NCI-H748 treated with DMSO at 0.1 percent for 48 hours (cell line): ENCODE measurements at places on chromosomes 7 and 10.
A peak's percentile ranks its signal among the peaks of the same experiment; 100 is the strongest.

DNA sequence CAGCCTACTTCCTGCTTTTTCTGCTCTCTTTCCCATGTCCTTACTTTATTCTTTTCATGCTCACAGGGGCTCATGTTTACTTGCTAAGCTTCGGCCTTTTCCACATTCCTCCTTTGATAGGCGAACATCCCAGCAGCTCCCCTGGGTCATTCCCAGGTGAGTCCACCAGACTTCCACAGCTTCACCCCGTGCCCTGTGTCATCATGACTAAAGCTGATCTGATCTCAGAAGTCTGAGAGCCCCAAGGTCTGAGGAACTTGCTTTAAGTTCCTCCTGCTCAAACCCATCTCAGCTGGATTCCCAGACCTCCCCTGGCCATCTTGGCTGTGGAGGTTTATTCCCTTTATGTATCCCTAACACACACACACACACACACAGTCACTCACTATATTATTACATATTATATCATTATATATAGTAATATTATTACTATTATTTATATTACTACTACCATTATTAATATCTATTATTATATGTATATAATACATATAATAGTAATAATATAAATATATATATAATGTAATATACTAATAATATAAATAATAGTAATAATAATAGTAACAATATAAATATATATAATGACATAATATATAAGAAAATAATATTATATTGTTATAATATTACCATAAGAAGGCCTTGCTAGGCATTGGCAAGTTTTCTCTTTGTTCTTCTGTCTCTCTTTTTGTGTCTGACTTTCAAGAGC lies 295.9 kb downstream of the PTEN start:
- DNase-seq: no peak

DNA sequence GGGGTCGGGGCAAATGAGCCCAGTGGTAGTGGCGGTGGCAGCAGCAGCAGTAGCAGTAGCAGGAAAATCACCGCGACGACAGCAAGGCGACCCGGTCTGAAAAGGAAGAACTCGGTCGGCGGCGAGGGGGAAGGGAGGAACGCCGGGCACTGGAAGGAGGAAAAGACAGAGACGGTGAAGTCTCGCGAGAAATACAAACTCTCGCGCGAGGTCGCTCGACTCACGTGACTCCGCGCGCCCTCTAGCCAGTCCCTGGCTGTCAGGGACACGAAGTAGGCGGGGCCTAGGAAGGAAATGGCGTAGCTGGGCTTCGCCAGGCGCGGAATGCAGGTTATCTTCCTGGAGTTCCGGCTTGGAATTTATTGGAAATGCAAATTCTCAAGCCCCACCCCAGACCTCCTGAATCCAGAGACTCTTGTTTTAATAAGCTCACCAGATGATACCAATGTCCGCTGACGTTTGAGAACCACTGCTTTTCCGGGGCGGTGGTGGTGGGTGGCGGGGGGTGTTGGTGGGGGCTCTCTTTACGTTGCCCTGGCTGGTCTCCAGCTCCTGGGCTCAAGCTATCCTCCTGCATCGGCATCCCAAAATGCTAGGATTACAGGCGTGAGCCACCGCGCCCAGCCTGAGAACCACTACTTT lies at the start of gene SMNDC1:
SMNDC1 (minus strand) TSS at position 141 of the 642 bp plus-strand sequence. CDS start 1,333 bp downstream, outside the sequence.
- peak; percentile 85 for DNase-seq

GRCh38 chr7:16115374-16115773 lies 306.0 kb downstream of the CRPPA start:
- DNase-seq: no peak

- no peak for DNase-seq
Observed at GRCh38 chr10:23095966-23096801, 805 bp downstream of the MSRB2 start.

DNA sequence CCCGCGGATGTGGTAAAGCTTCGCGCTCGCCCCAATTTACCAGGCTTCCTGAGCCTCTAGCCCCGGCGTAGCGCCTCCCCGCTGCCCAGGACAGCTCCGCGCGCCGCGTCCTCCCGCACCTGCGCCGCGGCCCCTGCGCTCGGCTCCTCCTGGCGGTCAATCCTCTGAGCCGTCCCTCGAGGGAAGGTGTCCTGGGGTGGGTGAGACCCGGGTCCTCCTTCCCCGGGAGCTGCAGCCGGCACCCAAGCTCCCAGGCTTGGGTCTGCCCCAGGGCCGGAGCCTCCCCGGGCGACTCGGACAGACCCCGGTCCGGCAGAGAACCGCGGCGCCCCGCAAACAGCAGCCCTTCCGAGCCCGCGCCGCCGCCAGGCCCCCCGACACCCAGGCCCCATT lies 512 bp downstream of the OSBPL3 start:
- DNase-seq: peak; percentile 28

- DNase-seq: no peak
Observed at GRCh38 chr10:122974543-122975064, 5.6 kb upstream of the PSTK start.

- peak; percentile 16 for DNase-seq
Observed at GRCh38 chr7:104848138-104848990, 165.6 kb upstream of the KMT2E start.

GRCh38 chr10:69480068-69480412 lies 28.8 kb downstream of the TSPAN15 start:
- no peak for DNase-seq

GRCh38 chr7:112970771-112971170 lies 115.9 kb downstream of the GPR85 start:
- no peak for DNase-seq

DNA sequence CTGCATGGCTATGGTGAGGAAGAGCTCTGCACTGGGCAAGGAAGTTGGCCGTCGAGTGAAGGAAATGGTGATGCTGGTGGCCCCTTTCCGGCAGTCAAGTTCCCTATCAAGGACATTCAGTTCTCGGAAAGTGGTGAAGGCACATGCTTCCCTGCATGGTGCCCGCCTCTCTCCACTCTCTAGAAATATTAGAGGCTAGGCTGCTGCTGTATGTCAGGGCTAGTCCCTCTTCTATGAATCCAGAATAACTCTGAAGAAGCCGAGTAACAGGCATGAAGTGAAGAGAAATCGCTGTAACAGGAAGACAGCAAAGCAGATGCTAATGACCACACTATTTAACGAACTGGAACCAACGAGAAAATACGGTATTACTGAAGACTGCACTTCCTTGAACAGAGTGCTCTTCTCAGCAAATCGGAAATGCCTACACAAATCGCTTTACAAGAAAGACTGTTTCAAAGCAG lies 5.4 kb downstream of the IDI1 start:
- no peak for DNase-seq

DNA sequence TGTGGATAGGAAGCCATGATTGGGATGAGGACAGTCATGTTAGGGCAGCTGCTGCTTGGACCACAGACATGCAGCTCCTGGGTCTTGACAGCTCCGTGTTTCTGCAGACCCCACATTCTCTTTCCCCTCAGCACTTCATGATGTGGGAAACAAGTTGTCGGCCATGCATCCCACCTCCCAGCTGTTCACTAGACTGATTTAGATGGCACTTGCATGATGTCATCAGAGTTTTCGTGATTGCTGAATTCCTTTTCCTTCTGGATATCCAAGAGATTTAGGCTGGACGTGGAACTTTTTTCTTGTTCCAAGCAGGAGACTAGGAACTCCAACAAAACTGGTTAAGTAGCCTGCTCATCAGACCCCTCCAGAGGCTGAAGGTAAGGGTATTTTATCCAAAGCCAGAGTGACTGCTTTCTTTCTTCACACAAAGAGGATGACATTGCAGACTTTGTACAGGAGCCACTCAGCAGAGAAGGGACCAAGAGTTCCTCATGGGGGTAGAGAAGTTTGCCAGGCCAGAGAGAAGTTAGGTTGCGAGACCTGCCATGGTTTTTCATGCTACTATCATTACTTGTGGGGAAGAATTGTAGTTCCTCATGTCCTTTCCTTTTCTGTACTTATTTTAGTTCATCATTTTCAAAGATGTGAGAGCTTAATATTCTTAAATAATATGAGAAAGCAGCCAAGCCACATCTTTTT lies 117.7 kb upstream of the GJD4 start:
- DNase-seq: no peak

DNA sequence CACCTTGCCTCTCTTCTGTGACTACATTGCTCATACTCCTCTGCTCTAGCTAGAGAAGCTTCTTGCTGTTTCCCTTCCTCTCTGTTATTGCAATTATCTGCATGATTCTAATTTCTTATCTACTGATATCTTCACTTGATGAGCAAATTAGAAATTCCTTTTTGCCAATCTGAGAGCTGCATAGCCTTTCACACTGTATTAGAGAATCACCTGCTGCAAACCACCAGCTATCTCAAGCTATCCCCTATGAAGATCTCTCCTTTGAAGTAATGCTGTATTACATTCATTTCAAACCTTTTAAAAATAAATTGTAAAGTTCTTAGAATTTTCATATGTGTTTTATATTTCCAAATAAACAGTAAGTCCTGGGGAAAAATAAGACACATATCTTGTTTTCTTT lies 89.0 kb upstream of the ZNF804B start:
- no peak for DNase-seq

- peak; percentile 80 for DNase-seq
Observed at GRCh38 chr7:111486472-111487142, 75.7 kb downstream of the IMMP2L start.

GRCh38 chr7:113119429-113119828 lies 1.1 kb upstream of the SMIM30 start:
- no peak for DNase-seq

- no peak for DNase-seq
Observed at GRCh38 chr10:71297343-71297742, 21.7 kb upstream of the SLC29A3 start.

- DNase-seq: no peak
Observed at GRCh38 chr10:1123198-1123597, 67.0 kb downstream of the WDR37 start.

DNA sequence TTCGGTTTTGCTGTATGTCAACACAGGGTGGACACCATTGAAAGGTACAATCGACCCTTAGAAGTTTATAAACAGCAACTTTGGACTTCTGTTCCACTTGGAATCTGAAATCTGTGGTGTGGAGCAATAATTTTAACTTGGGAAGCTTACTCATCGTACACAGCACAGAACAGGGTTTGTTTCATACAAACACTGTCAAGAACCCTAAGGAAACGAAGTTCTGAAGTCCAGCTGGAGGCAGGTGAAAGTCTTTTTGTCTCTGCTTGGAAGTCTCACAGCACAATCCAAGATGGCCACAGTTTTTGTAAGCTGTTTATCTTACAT lies 31.5 kb downstream of the NMT2 start:
- DNase-seq: no peak

GRCh38 chr7:142788303-142789289 lies 17.8 kb downstream of the PRSS2 start:
- DNase-seq: no peak

DNA sequence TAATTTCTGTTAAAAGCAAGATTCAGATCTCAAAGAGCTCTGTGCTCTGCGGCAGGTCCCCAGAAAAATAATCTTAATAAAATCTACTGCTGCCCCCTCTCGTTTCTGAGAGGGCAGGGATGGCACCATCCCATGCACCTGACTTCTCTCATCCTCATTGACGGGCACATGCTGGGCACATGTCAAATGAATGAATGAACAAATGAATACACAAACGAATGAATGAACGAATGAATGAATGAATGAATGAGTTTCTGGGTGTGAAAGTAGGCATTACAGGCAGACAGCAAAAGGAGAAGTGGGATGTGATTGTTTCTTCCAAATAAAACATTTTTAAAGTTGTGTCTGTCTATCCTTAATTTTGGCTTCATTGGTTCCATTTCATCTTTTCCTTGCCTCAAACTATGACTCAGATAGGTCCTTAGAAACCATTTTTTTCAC lies 398.1 kb upstream of the PRKCQ start:
- no peak for DNase-seq

DNA sequence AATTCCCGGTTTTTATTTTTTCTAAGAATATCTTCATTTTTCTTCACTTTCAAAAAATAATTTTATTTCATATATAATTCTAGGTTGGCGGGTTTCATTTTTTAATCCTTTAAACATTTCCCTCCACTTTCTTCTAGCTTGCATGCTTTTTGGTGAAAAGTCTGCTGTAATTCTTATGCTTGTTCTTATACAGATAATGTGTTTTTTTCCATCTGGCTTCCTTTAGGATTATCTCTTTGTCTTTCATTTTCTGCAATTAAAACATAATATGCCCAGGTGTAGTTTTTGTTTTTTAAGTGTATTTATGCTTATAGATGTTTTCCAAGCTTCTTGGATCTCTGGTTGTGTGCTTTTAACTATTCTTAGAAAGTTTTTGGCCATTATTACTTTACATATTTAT lies 341.3 kb upstream of the SEMA3C start:
- no peak for DNase-seq

- no peak for DNase-seq
Observed at GRCh38 chr10:70191161-70191971, 21.1 kb upstream of the SAR1A start.

- DNase-seq: no peak
Observed at GRCh38 chr7:67823345-67823744, 826.7 kb downstream of the TYW1 start.

DNA sequence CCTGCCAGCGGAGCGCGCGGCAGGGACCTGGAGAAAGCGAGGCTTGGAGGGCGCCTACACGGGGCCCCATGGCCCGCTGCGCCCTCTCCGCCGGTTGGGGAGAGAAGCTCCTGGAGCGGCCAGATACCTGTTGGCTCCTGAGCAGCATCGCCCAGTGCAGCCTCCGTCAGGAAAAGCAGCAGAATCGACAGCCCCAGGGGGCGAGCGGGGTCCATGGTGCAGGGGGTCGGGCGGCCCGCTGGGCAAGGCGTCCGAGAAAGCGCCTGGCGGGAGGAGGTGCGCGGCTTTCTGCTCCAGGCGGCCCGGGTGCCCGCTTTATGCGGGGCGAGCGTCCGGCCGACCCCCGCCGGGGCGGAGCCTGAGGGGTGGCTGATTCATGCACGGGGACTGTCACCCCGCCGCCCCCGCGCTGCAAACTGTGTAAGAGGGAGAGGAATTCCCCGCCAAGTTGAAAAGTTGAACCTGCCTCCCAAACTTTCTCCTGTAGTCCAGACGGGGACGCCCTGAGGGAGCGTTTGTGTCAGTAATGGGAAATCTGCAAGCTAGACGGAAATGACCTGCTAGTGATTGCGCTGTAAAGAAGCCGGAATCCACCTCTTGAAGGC lies at the start of gene TFPI2:
TFPI2 (minus strand) TSS at position 290 of the 605 bp plus-strand sequence; CDS start at position 215, 75 bp downstream.
- no peak for DNase-seq

DNA sequence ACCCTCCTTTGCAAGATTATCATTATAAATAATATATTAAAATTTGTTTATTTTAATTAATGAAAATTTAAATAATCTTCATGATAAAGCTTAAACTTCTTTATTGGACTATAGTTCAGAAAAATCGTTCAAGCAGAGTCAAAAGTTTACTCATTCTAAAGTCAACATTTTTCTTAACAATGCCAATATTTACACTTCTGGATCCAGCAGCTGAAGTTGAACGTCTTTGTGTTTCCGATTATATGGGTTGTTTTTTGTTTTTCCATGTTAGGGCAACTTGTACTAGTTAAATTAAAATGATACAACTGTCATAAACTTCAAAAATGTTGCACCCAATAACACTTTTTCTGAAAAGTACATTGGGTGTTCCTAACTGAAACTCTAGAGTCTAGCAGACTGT lies 43.8 kb downstream of the GRB10 start:
- peak; percentile 36 for DNase-seq

- DNase-seq: peak; percentile 10
Observed at GRCh38 chr10:87850742-87851205, 12.6 kb downstream of the KLLN start.

GRCh38 chr10:69955211-69955805 lies 97.3 kb upstream of the MACROH2A2 start:
- DNase-seq: no peak

- no peak for DNase-seq
Observed at GRCh38 chr7:6106140-6106904, 75.1 kb downstream of the ANKRD61 start.

GRCh38 chr7:128299109-128299607 lies 44.5 kb downstream of the RBM28 start:
- DNase-seq: no peak

- DNase-seq: no peak
Observed at GRCh38 chr10:5961405-5962100, 15.8 kb downstream of the IL15RA start.

GRCh38 chr10:90197766-90198165 lies 496.4 kb downstream of the KIF20B start:
- DNase-seq: no peak
